ENCODE measurements at places on chromosomes 3 and 15.

GRCh38 chr3:175432376-175433025 is 573.4 kb downstream of the NAALADL2 start:
- peak; percentile 75 for DNase-seq

DNA sequence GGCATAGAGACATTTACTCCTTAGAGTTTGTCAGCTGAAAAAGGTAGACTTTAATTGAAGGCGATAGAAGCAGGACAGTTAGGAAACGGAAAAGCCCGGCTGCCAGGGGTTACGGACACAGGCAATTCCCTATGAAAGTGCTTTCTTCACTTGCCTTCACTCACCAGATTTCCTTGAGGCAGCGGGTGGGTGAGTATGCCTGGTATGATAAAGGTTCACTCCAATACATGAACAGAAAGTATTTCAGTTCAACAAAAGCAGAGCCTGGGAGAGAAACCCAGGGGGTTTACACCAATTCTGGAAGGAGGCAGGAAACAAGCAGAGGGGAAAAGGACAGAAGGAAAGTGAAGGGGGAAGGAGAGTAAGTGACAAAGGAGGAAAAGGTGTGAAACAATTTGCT is 53.9 kb downstream of the QTRT2 start:
- no peak for DNase-seq

DNA sequence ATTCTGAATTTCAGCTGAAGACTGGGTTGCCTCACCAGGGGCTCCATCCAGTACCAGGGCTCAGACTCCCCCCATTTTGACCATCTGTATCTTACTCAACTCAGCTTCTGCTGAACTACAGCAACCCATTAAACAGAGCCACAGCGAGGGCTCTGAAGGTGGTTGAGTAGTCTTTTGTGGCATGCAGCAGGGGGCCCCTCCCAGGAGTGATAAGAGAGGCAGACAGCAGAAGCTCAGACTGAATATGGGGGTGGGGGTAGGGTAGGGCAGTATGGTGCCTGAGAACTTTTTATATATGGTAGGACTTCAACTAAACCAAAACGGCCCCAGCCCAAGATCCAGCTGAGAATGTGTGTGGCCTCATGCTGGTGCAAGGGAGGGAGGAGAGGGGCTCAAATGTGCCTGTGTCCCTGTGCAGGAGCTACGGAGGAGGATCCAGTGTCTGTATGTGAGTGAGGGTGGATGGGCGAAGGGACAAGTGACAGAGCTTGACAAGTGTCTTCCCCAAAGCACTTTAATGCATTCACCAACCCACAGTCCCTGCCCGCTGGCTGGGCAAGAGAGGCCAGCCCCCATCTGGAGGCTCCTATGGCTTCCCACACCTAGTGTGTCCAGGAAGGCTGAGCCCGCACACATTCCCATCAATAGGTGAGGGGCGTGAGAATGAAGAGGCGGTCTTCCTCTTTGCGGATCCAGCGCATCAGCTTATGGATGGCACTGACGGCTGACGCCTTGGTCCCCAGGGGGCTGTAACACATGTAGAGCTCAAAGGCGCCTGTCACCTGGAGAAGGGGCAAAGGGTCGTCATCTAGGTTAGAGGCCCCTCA is 4.9 kb upstream of the MST1R start:
- DNase-seq: no peak

GRCh38 chr3:138338244-138338643 is 8.6 kb upstream of the NME9 start:
- no peak for DNase-seq

- peak; percentile 72 for DNase-seq
Measured at GRCh38 chr15:89021224-89021623, 67.0 kb upstream of the ABHD2 start.

- no peak for DNase-seq
Measured at GRCh38 chr3:16534640-16535262, 21.3 kb upstream of the RFTN1 start.

All from GM23248 (cell line).